ENCODE measurements at places on chromosomes 2 and 18. TPM values are rescaled to one million over a fixed set of nuclear protein-coding genes. Genes with fewer than 3 reads are reported as not detected.

GRCh38 chr2:54259413-54260240 lies 3.6 kb upstream of the TSPYL6 start:
- DNase-seq, result no peak

DNA sequence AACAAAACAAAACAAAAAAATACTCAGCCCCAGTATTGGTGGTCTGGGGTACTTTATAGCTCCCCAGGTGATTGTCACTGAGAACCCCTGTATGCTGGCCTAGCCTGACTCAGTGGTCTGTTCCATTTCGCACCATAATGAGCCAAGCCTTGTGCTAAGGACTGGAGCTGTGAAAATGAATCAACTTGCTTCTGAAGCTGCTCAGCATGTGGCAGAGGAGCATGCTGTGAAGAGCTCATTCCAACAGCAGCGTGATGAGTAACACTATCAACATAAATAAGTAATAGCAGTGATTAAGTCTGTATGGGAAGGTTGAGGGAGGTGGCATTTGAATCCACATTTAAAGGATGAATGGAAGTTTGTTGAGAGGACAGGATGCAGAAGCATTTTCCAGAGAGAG lies 67.2 kb upstream of the ATL2 start:
- DNase-seq, result no peak

- no peak for DNase-seq
These were observed 136.8 kb upstream of the PKDCC start for GRCh38 chr2:41911033-41911432.

WIPF1 gene
- 8.8 TPM for total RNA-seq

STON1 gene
- total RNA-seq, result 3.4 TPM

ALPG gene
- total RNA-seq, result 1.8 TPM
